Thoracic aorta (tissue), 2 donors: ENCODE measurements at places on chromosomes 3 and 15.

DNA sequence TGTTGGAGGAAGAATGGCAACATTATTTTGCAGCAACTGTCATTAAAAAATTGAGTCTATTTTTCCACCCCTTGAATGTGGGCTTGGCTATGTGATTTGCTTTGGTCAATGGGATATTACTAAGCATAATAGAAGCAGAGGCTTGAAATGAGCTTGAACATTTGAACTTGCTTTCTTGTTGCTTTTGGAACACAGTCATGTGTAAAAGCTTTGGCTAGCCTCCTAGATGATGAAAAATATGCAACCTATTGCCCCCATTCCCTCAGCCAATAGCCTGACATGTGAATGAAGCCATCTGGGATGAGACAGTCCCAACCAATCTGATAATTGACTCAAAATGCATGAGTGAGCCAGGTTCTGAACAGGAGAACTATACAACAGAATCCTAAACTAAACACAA lies 78.4 kb downstream of the PLSCR2 start:
- DNase-seq = no peak

DNA sequence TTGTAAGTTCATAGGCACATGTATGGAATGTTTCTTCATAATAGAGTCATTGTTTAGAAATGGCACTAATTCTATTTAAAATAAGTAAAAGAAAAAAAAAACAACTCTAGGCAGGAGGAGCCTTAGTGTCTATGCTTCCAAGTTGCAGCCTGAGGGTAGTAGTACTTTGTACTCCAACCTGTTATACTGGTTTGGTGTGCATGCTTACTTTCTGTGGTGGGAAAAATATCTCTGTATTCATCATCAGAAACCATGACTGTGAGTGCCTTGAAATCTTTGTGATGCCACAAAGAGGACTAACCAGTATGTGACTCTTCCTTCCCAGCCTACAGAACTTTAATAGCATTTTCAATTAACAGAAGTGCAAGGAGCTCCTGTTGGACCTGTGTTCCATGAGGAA lies 4.4 kb downstream of the NAALADL2 start:
- no peak for DNase-seq

DNA sequence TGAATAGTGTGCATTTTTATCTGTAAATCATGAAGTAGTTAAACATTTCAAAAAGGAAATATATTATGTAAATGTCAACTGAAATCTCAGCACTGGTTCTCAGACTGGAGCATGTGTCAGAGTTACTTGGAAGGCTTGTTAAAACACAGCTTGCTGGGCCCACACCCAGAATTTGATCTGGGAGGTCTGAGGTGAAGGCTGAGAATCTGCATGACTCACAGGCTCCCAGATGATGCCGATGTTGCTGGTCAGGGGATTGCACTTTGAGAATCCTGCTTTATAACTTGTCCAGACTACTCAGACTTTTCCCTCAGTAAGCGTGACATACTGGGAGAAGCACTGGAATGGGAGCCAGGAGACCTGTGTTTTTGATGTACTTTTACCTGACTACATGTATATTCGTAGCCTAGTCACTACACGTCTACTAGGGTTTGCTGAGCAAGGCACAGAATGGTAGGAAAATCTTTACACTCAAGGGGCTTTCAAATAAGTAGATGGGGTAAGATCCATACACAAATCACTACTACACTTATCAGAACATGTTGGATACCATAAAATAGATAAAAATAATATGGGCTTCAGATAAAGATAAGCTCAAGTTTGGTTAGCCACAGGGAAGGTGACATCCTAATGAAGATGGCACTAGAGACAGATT lies 77.1 kb upstream of the MEX3B start:
- no peak for DNase-seq

DNA sequence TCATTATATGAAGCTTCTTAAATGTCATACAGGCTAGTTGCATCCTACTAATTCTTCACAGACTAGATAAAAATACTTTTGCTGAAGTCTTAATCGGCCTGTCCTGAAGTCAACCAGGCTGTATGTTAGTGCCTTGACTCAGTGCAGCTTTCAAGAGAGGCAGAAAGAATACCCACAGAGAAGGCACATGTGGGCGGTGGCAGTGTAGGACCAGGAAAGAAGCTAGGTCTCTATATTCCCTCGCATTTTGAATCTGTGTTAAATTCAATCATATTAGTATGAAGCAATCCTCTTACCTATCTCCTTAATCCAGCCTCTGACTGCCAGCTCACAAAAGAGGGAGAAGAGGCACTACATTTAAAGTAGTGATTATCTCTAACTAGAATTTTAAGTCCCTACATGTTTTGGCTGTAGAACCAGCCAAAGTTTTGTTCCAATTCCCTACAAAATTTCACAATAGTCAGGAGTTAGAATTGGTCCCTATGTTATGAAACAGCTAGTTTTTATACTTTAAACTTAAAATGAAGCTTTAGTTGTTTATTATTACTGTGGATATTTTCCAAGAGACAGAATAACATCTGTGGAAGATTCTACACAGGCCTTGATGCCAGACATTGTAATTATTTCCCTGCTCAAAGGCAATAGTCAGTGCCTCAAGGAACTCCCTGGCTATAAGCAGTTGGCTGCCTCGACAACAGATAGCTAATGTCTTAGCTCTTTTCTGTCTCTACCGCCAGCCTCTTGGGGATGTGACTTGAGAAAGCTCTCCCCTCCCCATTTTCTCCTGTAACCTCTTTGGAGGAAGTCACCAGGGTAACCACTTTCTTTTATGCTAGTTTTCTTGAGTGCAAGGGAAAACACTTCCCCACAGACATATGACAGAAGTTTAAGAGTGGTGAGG lies 31.9 kb downstream of the CRTC3 start:
- no peak for DNase-seq

GRCh38 chr15:84979651-84980050 lies 2.0 kb upstream of the PDE8A start:
- no peak for DNase-seq

GRCh38 chr3:140290105-140290504 lies 355.1 kb downstream of the CLSTN2 start:
- no peak for DNase-seq

DNA sequence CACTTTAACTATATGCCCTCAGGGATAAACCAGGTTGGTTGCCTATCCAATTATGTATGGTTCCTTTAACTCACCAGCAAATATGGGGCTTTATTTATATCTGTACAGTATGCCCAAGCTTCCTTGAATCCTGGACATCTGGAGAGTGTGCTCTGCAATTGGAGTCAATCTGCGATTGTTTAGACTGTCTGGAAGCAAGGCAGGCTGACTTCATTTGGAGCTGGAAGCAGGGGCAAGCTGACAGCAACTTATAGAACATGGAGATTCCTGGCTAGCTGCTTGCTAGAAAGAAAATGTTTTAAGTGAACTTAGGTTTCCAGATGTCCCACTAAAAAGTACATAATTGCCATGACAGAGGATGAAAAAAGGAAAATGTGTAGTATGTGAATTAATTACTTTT lies 63.7 kb upstream of the TPRG1 start:
- DNase-seq = no peak
